ENCODE measurements at places on chromosomes 16 and 17.

DNA sequence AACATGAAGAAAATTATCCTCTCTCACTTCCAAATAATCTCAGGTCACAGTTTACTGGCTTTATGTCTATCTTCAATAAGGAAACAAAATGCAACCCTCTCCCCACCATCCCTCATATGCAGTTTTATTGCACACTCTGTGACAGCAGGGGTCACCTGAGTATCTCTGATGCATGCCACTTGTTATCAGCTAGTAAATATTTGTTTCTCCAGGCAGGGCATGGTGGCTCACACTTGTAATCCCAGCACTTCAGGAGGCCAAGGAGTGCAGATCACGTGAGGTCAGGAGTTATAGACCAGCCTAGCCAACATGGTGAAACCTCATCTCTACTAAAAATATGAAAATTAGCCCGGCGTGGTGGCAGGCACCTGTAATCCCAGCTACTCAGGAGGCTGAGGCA is 61.1 kb downstream of the ADAMTS18 start:
- peaks cover 18% of the 10 kb centered on the region for H3K27me3 ChIP-seq
- H3K4me1 ChIP-seq = no peaks in the 10 kb centered on the region
- DNase-seq = no peak
- H3K4me3 ChIP-seq = no peak overlapping the region
- no peak overlapping the region for H3K27ac ChIP-seq
- H3K36me3 ChIP-seq = peaks cover 2% of the 10 kb centered on the region

- DNase-seq = no peak
- H3K36me3 ChIP-seq = peaks cover 3% of the 10 kb centered on the region
- no peak overlapping the region for H3K27ac ChIP-seq
- H3K4me1 ChIP-seq = peaks cover 33% of the 10 kb centered on the region
- no peaks in the 10 kb centered on the region for H3K27me3 ChIP-seq
- no peak overlapping the region for H3K4me3 ChIP-seq
Measured at GRCh38 chr17:60393840-60394723, 2.1 kb upstream of the USP32 start.

- no peak overlapping the region for H3K27ac ChIP-seq
- DNase-seq = no peak
- peaks cover 20% of the 10 kb centered on the region for H3K36me3 ChIP-seq
- H3K27me3 ChIP-seq = no peaks in the 10 kb centered on the region
- no peak overlapping the region for H3K4me3 ChIP-seq
- peaks cover 30% of the 10 kb centered on the region for H3K4me1 ChIP-seq
Measured at GRCh38 chr16:81583893-81584631, 139.5 kb downstream of the CMIP start.

- H3K36me3 ChIP-seq = peaks cover 42% of the 10 kb centered on the region
- H3K27ac ChIP-seq = no peak overlapping the region
- H3K27me3 ChIP-seq = no peaks in the 10 kb centered on the region
- H3K4me1 ChIP-seq = peaks cover 32% of the 10 kb centered on the region
Measured at GRCh38 chr16:2592786-2593185, 55.0 kb downstream of the PDPK1 start.

DNA sequence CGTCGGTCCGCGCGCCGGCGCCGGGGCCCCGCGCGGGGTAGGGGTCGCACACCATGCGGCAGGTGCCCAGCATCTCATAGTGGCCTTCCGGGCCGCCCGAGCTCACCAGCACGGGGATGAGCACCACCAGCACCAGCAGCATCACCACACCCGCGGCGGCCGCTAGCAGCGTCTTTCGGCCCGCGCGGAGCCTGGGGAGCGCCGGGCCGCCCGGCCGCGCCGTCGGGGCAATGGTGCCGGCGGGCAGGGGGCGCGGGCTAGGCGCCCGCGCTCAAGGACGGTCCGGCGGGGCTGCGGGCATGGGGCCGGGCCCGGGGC is 237 bp downstream of the C1QL1 start:
- no peak for DNase-seq
- H3K36me3 ChIP-seq = no peaks in the 10 kb centered on the region
- H3K27ac ChIP-seq = no peak overlapping the region
- H3K4me1 ChIP-seq = peaks cover 50% of the 10 kb centered on the region
- H3K4me3 ChIP-seq = no peak overlapping the region

DNA sequence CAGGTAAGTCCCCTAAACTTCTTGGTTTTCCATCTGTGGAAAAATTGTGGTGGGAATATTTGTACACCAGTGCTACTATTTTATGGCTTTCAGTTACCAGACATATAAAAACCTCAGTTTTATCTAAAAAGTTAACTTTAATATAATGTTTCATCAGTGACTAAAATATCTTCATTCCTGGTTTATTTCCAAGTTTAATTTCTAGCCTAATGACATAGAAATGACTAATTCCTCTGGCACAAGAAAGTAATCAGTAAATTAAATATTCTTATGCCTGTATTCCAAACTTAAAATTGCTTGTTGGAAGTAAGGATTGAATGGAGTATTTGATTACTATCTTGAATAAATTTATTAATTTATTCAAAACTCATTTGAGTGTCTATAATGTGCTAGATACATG is 757.0 kb downstream of the CDH11 start:
- no peak for DNase-seq
- H3K4me1 ChIP-seq = no peaks in the 10 kb centered on the region
- H3K27ac ChIP-seq = no peak overlapping the region
- no peaks in the 10 kb centered on the region for H3K36me3 ChIP-seq
- no peak overlapping the region for H3K4me3 ChIP-seq

DNA sequence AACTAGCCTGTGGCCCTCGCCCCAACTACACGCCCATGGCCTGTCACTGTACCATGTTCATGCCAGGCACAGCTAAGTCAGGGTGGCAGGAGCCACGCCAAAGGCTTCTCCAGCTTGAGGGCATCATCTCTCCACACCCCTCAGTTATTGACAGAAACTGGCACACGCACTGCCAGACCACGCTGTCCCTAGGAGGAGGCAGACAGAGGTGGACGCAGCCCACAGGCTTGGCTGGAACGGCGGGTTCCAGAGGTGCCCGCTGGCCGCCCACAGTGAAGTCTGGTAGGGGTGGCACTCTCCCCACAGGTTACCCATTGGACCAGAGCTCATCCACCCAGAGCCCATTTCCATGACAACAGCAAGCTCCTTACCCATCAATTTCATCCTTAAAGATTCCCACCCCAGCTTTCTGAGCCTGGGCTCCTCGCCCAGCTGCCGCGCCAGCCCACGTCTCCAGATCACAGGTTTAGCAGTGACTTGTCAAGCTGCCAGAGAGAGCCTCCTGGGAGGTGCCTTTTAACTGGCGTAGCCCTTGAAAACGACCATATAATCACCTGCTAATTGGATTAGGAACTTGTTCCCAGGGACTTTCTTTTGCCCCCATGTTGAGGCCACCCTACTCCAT is 27.9 kb downstream of the RPRML start:
- H3K4me1 ChIP-seq = peaks cover 2% of the 10 kb centered on the region
- H3K27me3 ChIP-seq = no peaks in the 10 kb centered on the region
- no peak for DNase-seq
- H3K27ac ChIP-seq = no peak overlapping the region
- H3K4me3 ChIP-seq = no peak overlapping the region
- H3K36me3 ChIP-seq = peaks cover 15% of the 10 kb centered on the region

GRCh38 chr17:77590951-77591735 is 367.4 kb upstream of the TNRC6C start:
- no peaks in the 10 kb centered on the region for H3K36me3 ChIP-seq
- no peak for DNase-seq
- peaks cover 36% of the 10 kb centered on the region for H3K27me3 ChIP-seq
- H3K4me1 ChIP-seq = no peaks in the 10 kb centered on the region
- no peak overlapping the region for H3K4me3 ChIP-seq

DNA sequence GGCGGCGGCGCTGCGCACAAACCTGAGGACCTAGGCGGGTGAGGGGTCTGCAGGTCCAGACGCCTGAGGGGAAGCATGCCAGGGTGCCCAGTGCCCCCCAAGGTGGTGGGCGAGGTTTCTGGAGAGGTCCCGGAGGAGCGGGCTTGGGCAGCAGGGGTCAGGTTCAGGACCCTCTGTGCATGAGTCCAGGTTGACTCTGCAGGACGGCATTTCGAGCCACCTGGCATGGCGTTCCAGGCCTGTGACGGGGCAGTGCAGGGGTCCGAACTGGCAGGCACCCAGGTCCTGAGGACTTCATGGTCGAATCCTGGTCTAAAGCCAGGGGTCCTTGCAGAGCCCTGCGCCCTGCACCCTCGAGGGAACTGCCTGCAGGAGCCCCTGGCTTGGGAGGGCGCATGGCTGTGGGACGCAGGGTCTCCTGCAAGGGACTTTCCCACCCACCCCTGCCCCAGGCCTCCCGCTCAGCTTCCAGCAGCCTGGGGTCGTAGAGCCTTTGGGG is 3.5 kb downstream of the SLC16A3 start:
- H3K36me3 ChIP-seq = peaks cover under 1% of the 10 kb centered on the region
- DNase-seq = no peak
- H3K4me3 ChIP-seq = peak overlapping the region; percentile 44
- H3K27me3 ChIP-seq = no peaks in the 10 kb centered on the region

DNA sequence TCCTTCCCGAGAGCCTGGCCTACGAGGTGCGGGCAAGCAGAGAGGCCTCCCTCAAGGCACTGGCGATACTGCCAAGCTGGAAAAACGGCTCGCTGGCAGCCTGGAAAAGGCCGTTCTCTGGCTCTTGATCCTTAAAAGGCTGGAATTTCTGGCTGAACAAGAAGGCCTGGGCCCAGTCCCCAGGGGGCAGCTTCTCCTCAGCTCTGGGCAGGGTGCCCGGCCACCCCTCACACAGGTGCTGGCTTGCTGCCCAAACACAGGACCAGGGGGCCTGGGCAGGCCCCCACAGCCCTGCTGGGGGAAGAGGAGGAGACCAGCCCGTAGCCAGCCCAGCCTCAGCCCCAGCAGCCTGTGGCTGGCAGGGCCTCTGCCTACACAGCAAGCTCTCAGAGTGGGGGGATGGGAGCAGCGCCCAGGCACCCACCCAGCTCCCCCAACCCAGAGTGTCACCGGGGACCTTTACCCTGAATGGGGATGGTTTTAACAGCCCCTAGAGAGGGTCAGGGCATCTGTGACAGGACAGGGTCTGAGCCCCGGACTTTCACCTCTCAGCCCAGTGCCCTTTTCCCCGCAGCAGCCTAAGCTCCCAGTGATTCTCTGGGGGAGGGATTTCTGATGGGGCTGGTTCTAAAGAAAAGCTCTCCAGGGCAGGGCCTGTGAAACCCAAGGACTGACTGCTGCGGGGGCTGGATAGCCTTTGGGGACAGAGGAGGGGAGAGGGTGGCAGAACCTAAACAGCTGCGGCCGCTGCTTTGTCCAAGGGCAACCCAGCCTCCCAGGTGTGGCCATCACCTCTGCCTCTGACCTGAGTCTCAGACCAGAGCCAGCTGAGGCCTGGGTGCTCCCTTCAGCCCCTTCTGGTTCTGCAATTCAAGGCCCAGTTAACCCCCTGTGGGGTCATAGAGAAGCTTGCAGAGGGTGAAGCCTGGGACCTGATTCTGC is 38.6 kb upstream of the TOB1 start:
- H3K36me3 ChIP-seq = no peaks in the 10 kb centered on the region
- H3K4me1 ChIP-seq = no peaks in the 10 kb centered on the region
- DNase-seq = no peak
- H3K4me3 ChIP-seq = no peak overlapping the region
- H3K27me3 ChIP-seq = no peaks in the 10 kb centered on the region

- H3K27me3 ChIP-seq = no peaks in the 10 kb centered on the region
- no peak overlapping the region for H3K27ac ChIP-seq
- no peak for DNase-seq
- H3K4me1 ChIP-seq = no peaks in the 10 kb centered on the region
- H3K4me3 ChIP-seq = no peak overlapping the region
Measured at GRCh38 chr16:21166561-21166961, 8.1 kb downstream of the LDAF1 start.

DNA sequence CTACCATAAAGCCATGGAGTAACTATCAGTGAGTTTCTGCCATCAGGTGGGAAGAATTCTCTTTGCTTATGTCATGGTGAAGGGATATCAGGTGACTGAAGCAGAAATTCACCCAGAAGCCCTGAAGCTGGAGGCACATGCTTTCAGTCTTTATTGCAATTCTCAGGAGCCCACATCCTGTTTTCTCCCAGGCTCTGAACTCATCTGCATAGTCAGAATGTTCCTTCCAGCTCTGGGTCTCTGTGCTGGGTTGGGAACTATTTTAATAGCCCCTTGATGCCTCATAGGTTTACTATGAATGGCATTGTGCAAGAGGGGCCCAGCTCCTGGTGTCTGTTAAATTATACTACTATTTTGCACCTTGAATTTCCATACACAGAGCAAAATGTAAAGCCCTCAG is 198.4 kb upstream of the SOX9 start:
- H3K36me3 ChIP-seq = no peaks in the 10 kb centered on the region
- no peaks in the 10 kb centered on the region for H3K4me1 ChIP-seq
- no peaks in the 10 kb centered on the region for H3K27me3 ChIP-seq
- no peak overlapping the region for H3K4me3 ChIP-seq

GRCh38 chr17:67628580-67629013 is 89.1 kb upstream of the NOL11 start:
- H3K27me3 ChIP-seq = no peaks in the 10 kb centered on the region
- H3K4me3 ChIP-seq = no peak overlapping the region
- DNase-seq = no peak
- H3K27ac ChIP-seq = peak overlapping the region; percentile 7

DNA sequence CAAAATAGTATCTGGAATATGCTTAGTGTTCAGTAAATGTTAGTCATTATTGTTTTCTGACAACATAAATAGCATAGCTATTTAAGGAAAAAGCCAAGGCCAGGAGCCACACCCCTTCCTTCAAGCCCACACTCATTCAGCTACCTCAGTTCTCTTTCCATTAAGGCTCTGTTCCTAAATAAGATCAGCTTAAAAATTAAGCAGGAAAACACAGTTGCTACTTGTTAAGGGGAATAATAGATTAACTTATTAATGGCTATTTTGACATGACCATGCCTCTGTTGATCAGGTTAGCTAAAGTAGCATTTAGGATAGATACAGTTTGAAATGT is 158.1 kb downstream of the CHD9 start:
- no peak for DNase-seq
- no peaks in the 10 kb centered on the region for H3K27me3 ChIP-seq
- H3K4me3 ChIP-seq = peak overlapping the region; percentile 1
- no peak overlapping the region for H3K27ac ChIP-seq
- peaks cover 23% of the 10 kb centered on the region for H3K4me1 ChIP-seq

DNA sequence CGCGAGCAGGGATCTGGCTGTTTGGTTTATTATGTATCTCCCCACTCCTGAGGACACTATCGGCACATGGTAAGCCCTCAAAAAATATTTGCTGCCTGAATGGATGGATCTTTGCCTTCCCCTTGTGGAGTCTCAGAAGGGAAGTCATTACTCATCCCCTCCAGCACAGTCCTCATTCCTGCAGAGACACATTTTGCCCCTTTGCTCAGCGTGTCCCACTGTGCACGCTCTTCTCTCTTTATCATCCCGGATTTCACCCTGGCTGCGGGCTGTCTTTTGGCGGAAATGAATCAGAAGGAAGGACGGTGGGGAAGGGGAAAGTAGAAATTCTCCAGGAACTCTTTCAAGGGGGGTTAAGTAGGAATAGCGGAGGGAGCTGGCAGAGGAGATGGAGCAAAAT is 125.2 kb upstream of the CDC42EP4 start:
- no peak overlapping the region for H3K4me3 ChIP-seq
- DNase-seq = no peak
- peaks cover 16% of the 10 kb centered on the region for H3K36me3 ChIP-seq

Measured in stimulated activated naive B cell treated with anti-CD40 and anti-IgM and Interleukin-4, amounts not matched to agents 10 μg/mL and 1 μg/mL and 100 μg/mL, for 72 hours (primary cell).